ENCODE measurements at places on chromosomes 12 and 14.

DNA sequence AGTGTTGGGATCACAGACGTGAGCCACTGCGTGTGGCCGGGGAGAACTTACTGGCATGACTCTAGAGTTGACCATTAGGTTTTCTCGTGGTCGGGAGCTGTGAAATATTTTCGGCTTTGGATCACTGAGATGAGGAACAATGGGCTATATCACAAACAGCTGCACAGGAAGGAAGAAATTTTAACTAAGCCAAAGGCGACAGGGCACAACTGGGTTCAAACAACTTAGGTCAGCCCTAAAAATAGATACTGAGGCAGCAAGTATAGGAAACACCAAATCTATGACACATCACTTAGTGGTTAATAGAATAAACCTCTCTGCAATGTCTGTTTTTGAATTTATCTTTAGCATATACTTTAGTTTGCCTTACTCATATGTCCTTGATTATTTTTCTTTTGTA lies 162.9 kb downstream of the LRIG3 start:
- DNase-seq: no peak

DNA sequence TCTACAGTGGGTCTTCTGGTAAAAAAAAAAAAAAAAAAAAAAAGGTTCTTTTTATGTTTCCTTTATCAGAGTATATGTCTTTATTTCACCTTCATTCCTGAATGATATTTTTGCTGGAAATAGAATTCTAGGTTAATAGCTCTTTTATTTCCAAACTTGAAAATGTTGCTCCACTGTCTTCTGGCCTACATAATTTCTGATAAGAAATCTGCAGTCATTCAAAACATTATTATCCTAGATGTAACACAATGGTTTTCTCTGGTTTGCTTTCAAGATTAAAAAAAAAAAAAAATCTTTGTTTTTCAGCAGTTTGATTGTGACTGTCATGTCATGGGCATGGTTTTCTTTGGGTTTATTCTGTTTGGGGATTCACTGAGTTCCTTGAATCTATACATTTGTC lies 19.5 kb downstream of the DCP1B start:
- DNase-seq: no peak

GRCh38 chr14:99360774-99361595 lies 89.0 kb upstream of the BCL11B start:
- DNase-seq: no peak

GRCh38 chr14:21449899-21450216 lies 6.1 kb downstream of the CHD8 start:
- no peak for DNase-seq

GRCh38 chr12:118150625-118151024 lies 14.7 kb downstream of the PEBP1 start:
- no peak for DNase-seq

DNA sequence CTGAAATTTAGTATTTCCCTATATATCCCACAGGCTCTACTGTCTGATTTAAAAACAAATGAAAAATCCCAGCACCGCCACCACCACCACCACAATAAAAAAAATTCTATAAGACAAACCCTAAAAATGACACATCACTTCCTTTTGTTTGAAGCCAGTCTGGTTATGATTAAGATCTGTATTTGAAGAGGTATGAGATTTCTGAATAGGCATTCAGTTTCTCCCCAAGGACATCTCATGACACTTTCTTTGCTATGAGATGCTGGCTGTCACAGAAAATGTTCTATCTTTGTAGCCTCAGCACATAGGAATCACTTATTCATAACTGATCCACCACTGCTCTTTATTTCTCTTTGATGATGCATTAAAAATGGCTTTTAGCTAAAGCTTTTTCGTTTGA lies 1071.0 kb downstream of the SLC6A15 start:
- no peak for DNase-seq

DNA sequence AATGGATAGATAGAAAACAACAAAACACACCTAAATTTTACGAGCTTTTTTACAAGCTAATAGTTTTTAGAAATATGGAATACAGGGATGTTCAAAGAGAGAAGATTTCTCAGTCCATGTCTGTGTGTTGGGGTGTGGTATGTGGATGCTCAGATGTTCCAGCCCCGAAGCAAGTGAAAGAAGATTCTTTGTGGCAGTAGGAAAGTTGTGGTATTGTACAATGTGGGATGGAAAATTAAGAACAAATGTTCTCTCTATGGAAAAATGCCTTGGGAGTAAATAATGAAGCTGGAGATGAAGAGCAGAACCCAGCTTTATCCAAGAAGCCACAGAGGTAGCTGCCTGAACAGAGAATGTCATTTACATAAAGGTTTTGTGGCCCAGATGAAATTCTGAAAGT lies 150.3 kb upstream of the PRKD1 start:
- no peak for DNase-seq

GRCh38 chr12:95088379-95088778 lies 15.0 kb upstream of the NR2C1 start:
- no peak for DNase-seq

GRCh38 chr14:99320105-99320572 lies 48.1 kb upstream of the BCL11B start:
- peak; percentile 76 for DNase-seq

DNA sequence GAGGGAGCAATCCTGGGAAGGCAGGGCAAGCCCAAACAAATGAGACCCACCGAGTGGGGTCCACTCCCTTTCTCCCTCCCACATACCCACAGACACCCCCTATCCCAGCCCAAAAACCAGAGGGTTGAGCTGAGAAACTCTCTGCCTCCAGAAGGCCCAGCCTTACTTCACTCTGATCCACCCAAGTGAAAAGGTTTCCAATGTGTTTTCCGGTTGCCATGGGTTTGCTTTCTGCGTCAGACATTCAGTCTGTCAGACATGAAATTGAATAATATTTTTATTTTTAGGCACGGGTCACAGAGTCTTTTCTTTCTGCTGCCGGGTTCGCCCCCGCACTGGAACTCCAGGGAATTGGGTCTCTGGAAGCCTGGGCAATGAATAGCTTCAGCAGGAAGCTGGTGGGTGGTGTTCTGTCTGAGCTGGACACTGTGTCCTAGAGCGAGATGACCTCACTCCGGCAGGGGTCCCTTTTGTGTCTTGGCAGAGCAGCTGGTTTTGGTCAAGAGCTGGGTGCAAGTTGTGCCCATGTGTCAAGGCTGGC lies 69.8 kb upstream of the CLMN start:
- DNase-seq: no peak

DNA sequence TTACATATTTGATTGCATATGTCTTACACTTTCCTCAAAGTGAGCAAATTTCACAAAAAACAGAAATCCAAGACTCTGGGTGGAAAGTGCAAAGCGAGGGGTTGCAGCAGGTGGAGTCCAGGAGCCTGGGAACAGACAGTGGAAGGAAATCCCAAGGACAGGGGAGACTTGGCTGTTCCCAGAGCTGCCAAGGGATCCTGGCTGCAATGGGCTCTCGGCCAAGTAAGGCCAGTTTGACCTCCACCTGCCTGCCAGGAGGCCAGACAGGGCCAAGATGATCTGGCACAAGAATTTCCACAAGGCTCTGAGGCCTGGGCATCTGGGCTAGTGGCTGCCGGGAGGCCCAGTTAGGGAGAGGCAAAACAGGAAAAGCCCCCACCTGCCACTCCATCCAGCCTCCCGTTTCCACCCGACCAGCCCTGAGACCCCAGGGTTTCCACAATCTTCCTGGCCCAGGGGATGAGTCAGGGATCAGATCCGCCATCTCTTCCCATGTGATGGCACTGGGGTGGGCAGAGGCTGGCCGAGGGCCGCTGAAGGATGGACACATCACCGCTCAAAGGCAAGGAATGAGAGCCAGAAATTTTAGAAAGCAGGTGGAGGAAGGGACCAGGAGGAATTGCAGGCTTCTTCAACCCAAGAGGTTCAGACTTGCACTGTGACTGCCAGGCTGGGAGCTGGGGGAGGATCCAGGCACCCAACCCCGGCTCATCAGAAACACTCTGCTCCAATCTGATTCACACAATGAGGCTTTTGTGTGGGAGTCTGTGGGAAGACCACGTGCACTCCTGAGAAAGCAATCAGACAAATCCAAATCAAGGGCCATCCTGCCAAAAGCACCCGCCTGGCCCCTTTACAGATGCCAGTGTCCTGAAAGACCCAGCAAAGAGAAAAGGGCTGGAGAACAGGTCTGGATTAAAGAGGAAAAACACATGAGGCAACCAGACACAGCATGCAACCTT lies 16.3 kb downstream of the SCARB1 start:
- no peak for DNase-seq
